Esophagus muscularis mucosa (tissue), 4 donors: ENCODE measurements at places on chromosomes 3 and 15. TPM values are rescaled to one million over a fixed set of nuclear protein-coding genes. Genes with fewer than 3 reads are reported as not detected.

GRCh38 chr3:11146773-11147660 is 7.3 kb upstream of the HRH1 start:
- H3K27me3 ChIP-seq: no peaks in the 10 kb centered on the region
- no peak overlapping the region for H3K4me3 ChIP-seq
- H3K27ac ChIP-seq: no peak overlapping the region
- H3K4me1 ChIP-seq: peaks cover 16% of the 10 kb centered on the region
- DNase-seq: no peak
- H3K36me3 ChIP-seq: no peaks in the 10 kb centered on the region

GRCh38 chr3:22122567-22122966 is 371.6 kb upstream of the ZNF385D start:
- no peak overlapping the region for H3K27ac ChIP-seq
- DNase-seq: no peak
- no peaks in the 10 kb centered on the region for H3K27me3 ChIP-seq
- H3K4me3 ChIP-seq: no peak overlapping the region
- no peaks in the 10 kb centered on the region for H3K4me1 ChIP-seq
- no peaks in the 10 kb centered on the region for H3K36me3 ChIP-seq

DNA sequence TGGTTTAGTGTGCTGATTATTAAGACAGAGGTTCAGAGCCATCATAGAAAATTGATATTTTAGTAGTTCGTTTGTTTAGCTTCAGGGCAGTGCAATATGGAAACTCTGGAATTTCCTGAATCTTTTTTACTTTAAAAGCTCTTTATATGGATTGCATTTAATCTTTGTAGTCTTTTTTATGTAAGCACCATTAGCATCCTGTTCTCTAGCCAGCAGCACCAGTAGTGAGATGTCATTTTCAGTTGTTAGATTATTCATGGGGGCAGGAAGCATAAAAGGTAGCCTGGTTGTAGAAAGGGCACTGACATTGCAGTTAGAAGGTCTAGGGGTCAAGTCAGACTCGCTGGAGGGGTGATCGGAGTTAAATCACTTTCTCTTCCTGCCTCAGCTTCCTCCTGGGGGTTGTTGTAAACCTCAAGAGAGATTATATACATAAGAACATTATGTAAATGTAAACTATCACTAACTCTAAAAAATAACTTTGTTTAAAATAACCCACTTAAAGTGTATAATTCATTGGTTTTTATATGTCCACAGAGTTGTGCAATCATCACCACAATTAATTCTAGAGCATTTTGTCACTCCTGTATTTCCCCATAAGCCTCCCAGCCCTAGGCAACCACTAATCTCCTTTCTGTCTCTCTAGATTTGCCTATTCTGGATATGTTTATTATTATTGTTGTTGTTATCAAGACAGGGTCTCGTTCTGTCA is 31.4 kb upstream of the ITPKA start:
- H3K27me3 ChIP-seq: no peaks in the 10 kb centered on the region
- no peak for DNase-seq
- peaks cover 52% of the 10 kb centered on the region for H3K36me3 ChIP-seq
- no peaks in the 10 kb centered on the region for H3K4me1 ChIP-seq

- no peak overlapping the region for H3K4me3 ChIP-seq
- no peak for DNase-seq
- H3K27ac ChIP-seq: no peak overlapping the region
- no peaks in the 10 kb centered on the region for H3K27me3 ChIP-seq
- H3K36me3 ChIP-seq: no peaks in the 10 kb centered on the region
Observed at GRCh38 chr3:194713299-194714136, 27.8 kb downstream of the FAM43A start.

GRCh38 chr15:74396445-74397238 is 29.2 kb upstream of the CYP11A1 start:
- DNase-seq: no peak
- H3K4me3 ChIP-seq: no peak overlapping the region
- no peak overlapping the region for H3K27ac ChIP-seq

DNA sequence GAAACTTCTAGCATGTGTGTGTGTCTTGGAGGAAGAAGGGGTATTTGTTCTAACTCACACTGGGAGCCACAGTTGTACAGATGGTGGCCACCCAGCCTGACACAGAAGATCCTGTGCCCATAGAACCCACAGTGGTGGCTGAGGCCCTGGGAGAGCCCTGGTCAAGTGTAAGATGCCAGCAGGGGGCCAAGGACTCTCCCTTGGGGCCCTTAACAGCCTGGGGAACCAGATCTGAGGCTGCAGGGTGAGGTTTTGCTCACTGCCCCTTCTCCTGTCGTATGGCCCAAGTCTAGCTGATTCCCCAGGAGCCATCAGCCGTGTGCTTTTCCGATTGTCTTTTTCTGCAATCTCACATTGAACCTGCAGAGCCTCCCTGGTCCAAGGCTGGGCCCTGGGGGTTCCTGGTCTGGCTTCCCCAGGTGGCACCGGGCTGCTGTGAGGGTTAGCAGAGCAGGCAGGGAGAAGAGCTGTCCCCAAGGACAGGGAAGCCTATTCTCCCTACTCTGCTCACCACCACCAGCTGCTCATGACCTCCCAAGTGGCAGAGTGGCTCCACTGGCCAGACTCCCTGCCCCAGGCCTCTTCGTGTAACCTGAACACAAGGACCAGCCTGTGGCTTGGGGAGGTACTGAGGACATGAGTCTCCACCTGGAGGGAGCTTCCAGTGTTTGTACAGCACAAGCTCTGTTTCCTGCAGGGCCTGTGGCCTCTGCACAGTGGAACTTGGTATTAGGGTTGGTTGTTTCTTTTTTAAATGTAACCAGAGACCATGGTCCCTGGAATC is 51.9 kb downstream of the CA12 start:
- no peak overlapping the region for H3K27ac ChIP-seq
- H3K27me3 ChIP-seq: no peaks in the 10 kb centered on the region
- H3K4me3 ChIP-seq: no peak overlapping the region
- H3K4me1 ChIP-seq: no peaks in the 10 kb centered on the region

GRCh38 chr15:41683955-41684354 is 23.8 kb downstream of the MGA start:
- H3K36me3 ChIP-seq: no peaks in the 10 kb centered on the region
- H3K27me3 ChIP-seq: no peaks in the 10 kb centered on the region
- no peak overlapping the region for H3K27ac ChIP-seq
- H3K4me3 ChIP-seq: no peak overlapping the region

DNA sequence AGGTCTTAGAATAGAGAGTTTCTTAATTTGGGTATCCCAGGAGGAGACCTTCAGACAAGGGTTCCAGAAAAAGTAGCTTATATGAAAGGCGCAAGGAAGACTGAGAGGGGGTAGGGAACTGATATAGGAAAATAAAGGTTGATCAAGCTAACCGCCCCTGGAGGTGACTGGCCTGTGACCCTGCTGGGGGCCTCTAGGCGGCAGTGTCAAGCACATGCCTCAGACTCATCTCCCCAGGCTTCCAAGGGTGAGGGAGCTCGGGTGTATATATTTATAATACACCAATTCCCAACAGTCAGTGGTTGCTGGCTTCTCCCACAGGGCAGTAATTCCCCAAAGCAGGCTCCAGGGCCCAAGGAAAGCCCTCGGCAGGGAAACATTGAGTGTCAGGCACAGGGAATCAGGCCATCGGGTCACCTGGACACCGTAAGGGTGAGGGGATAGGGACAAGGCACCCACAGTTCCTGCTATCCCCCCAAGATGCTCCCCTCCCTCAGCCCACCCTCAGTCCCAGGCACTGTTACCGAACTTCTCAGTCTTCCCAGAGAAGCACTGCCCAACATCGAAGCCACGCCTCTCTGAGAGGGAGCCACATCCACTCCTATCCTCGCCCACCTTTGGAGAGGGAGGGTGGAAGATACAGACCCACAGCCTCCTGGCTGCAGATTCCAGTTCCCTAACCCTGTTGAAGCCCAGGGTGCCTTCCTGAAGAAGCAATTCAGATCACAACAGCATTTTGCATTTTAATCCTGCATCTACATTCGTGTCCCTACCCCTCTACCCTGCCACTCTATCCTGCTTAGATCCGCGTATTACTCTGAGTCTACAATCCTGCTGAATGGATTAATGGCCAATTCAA is 19.5 kb upstream of the CAV3 start:
- H3K27ac ChIP-seq: no peak overlapping the region
- no peak overlapping the region for H3K4me3 ChIP-seq
- no peaks in the 10 kb centered on the region for H3K36me3 ChIP-seq
- no peaks in the 10 kb centered on the region for H3K4me1 ChIP-seq
- DNase-seq: no peak

DNA sequence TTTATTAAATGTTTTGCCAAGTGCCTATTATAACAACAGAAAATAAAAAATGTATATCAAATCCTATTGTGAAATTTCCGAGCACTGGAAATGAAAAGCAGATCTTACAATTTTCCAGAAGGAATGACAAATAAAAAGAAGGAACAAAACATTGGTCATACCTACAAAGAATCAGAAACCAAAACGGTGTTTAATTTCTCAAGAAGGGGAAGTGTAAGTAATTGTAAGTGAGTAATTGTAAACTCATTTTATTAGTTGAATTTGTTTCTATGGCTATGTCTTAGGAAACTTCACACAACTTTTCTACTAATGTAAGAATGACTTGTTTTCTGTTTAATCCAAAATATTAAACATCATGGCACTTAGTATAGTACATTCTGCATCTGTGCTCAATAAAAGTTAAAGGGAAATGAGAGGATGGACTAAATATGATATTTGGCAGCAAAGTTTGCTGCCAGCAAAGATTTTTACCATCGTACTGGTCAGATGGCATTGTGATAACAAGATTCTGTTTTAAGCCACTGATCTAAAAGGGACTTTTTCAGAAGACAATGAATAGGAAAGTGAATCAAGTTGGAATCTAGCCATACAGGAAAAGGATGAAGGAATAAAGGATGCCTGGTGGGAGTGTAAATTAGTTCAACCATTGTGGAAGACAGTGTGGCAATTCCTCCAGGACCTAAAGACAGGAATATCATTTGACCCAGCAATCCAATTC is 232.4 kb downstream of the NFKBIZ start:
- H3K36me3 ChIP-seq: no peaks in the 10 kb centered on the region
- H3K4me1 ChIP-seq: no peaks in the 10 kb centered on the region
- no peaks in the 10 kb centered on the region for H3K27me3 ChIP-seq
- no peak overlapping the region for H3K27ac ChIP-seq
- DNase-seq: no peak

PLAAT1 gene
- 0.84 TPM for total RNA-seq

CISH gene
- 1.7 TPM for total RNA-seq

AGBL1 gene
- not detected for total RNA-seq

POLQ gene
- total RNA-seq: 0.40 TPM

DISP2 gene
- total RNA-seq: 0.42 TPM
